C1 segment of cervical spinal cord (tissue), 14 donors: ENCODE measurements at places on chromosomes 13 and 19.

DNA sequence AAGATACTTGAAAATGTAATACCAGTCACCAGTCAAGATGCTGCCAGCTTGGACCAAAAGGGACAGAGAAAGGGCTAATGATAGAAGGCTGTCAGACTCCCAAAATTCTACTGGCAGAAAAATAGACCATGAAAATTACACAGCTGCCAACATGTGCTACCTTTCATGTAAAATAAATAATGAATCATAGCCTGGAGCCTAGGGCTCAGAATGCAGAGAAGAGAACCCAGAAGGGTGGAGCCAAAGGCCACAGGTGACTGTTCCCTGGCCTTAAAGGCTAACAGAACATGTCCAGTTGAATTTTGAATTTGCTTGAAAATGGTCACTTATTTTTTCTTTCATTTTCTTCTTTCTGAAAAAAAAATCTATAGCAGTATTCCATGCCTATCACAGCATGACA lies 1827.0 kb upstream of the MIR17HG start:
- no peak for DNase-seq

GRCh38 chr13:76720821-76721220 lies 165.4 kb downstream of the KCTD12 start:
- no peak for DNase-seq

DNA sequence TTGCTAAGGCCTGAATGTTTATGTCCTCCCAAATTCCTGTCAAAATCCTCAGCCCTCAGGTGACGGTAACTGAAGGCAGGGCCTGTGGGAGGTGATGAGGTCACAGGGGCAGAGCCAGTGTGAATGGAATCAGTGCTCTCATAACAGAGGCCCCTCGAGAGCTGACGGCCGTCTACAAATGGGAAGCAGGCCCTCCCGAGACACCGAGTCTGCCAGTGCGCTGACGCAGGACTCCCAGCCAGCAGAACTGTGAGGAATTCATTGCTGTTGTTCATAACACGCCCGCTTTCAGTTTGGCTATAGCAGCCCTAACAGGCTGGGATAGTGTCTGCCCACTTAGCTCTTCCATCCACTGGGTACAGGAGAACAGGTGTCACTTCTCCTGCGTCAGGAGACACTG lies 41.2 kb downstream of the CARS2 start:
- no peak for DNase-seq

GRCh38 chr19:15304140-15304705 lies 28.1 kb downstream of the BRD4 start:
- DNase-seq = no peak

GRCh38 chr19:13975870-13976269 lies 23.6 kb downstream of the DCAF15 start:
- DNase-seq = no peak

GRCh38 chr13:20390526-20391175 lies 135.0 kb downstream of the CRYL1 start:
- no peak for DNase-seq

DNA sequence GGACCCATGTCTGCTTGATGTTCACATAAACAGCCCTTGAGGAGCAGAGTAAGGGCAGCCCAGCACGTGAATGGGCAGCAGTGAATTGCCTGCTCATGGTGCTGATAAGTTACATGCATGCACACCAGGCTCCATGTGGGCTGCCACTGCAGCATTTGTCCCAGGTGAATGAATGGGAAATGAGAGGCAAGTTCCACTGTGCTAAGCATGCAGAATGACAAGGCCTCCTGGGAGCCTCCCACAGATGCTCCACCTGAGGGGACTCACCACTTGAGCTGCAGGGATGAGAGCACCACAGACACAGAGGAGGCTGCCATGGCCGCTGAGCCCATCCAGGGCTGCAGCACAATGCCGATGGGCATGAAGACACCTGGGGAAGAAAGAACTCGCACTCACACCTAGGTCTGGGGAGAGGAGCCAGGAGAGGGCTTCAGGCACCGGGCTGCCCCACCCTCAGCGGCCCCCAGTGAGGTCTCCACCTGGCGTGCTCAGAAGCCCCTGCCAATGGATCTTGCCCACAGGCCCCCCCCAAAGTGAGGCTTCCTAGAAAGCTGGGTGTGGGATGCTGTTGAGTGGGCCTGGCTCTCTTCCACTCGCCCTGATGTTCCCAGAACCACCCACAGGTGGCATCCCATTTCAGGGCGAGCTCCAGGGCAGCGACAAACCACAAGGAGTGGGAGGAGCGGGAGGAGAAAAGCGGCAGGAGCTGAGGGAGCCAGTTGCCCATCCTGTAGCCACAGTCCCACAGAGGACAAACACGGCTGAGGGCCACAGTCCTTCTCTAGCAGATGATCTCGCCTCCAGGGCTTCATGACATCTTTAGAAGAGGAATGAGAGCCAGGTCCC lies 73.8 kb downstream of the CCDC70 start:
- no peak for DNase-seq

DNA sequence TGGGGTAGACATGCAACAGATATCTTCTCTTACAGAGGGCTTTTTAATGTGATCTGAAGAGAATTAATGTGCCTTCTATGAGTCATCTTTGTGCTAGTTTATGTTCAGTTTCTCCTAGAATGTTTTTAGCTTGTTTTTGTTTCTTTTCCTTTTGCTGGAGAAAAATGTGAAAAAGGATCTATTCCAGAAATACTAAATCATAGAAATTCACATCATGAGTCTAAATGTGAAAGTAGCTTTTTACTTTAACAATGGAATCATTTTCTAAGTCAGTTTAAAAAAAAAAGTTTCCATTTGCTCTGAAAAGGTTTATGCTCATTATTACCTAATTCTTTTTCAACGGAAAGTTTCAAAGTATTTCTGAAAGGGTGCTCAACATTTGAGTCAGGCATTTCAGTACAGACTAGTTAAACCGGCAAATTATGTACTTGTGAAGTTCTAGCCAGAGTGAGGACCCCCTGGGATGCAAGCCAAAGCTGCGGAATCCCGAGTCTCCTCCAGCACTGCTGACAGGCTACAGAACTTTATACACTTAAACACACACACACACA lies 72.9 kb downstream of the SPATA13 start:
- no peak for DNase-seq

- DNase-seq = no peak
Measured at GRCh38 chr19:803099-803561, 5.9 kb downstream of the PTBP1 start.

- DNase-seq = no peak
Measured at GRCh38 chr13:105514401-105514800, 1021.1 kb downstream of the EFNB2 start.
